ENCODE measurements at places on chromosomes 5 and 9. TPM values are rescaled to one million over a fixed set of nuclear protein-coding genes. Genes with fewer than 3 reads are reported as not detected.

TBC1D13 gene
- 26.6 TPM for total RNA-seq

- peaks cover 89% of the 10 kb centered on the region for H3K27me3 ChIP-seq
- H3K27ac ChIP-seq: no peak overlapping the region
- DNase-seq: no peak
Observed at GRCh38 chr5:88659529-88660263, 223.3 kb downstream of the MEF2C start.

- no peak overlapping the region for H3K27ac ChIP-seq
- no peak overlapping the region for H3K4me3 ChIP-seq
Observed at GRCh38 chr9:110130791-110131416, 77.1 kb downstream of the C9orf152 start.

DNA sequence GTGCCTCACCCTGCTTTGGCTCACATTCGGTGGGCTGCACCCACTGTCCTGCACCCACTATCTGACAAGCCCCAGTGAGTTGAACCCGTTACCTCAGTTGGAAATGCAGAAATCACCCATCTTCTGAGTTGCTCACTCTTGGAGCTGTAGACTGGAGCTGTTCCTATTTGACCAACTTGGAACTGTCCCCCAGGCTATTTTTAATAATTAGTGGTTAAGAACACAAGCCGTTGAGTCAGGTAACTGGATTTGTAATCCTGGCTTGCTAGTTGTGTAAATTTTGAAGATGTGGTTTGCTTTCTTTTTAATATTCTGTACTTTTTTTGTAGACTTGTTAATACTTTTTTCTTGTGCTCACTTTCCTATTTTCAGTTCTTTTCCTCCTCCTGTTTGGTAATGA lies 81.2 kb downstream of the CNTLN start:
- H3K27ac ChIP-seq: no peak overlapping the region
- DNase-seq: no peak
- no peaks in the 10 kb centered on the region for H3K4me1 ChIP-seq
- H3K27me3 ChIP-seq: no peaks in the 10 kb centered on the region

- H3K4me1 ChIP-seq: no peaks in the 10 kb centered on the region
- H3K36me3 ChIP-seq: no peaks in the 10 kb centered on the region
- no peak for DNase-seq
- H3K4me3 ChIP-seq: no peak overlapping the region
- H3K27me3 ChIP-seq: no peaks in the 10 kb centered on the region
Observed at GRCh38 chr5:6083311-6083978, 294.9 kb downstream of the MED10 start.
